Stimulated activated CD8-positive, alpha-beta memory T cell treated with anti-CD3 and anti-CD28 coated beads, Interleukin-2, amount 100 ng/mL, for 1 hour (primary cell): ENCODE measurements at places on chromosomes 4 and X.
A peak's percentile ranks its signal among the peaks of the same experiment; 100 is the strongest.

- DNase-seq = no peak
Observed at GRCh38 chrX:43808231-43808630, 74.0 kb downstream of the MAOB start.

- DNase-seq = no peak
Observed at GRCh38 chr4:4860600-4861389, 1.3 kb downstream of the MSX1 start.

- DNase-seq = no peak
Observed at GRCh38 chrX:148940411-148940996, 440.1 kb downstream of the AFF2 start.

DNA sequence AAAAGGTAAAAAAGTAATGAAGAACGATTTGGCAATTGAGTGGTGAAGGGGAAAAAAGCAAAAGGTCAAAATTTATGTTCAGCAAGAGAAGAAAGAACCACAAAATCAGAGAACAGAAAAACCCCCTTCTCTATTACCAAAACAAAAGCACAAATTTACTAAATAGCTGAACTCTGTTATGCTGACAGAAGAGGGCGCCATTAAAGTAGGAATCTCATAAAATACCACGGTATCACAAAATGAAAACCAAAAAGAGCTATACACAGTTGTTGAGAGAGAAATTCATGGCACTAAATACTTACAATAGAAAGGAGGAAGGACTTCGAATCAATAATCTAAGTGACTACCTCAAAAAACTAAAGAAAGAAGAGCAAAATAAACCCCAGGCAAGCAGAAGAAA, 69.6 kb upstream of the CXorf66 start:
- DNase-seq = no peak

DNA sequence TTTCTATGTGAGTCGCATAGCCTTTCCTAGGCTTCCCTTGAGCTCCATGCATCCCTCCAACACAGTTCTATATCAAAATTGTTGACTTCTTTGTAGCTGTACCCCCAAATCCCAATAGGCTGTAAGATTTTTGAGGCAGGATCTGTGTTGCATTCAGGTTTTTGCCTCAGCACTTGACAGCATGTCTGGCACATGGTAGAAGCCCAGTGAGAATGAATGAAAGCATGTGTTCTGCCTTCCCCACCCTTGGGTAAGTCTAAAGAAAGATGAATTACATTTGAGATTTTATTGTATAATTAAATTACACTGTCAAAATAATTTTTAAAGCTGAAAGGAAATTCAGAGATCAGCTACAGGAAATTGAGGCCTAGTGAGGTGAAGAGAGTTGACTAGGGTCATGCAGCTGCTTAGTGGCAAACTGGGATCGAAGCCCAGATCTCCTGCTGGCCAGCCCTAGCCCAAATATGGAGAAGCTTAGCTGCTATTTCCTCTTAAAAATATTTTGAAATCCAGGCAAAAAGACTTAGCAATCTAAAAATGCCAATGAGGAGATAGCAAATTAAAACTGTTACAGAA, 122.5 kb downstream of the SPATA18 start:
- DNase-seq = no peak

GRCh38 chrX:137428766-137429591, 136.9 kb upstream of the ZIC3 start:
- DNase-seq = no peak

GRCh38 chrX:107747596-107748161, 27.9 kb downstream of the TSC22D3 start:
- DNase-seq = no peak

DNA sequence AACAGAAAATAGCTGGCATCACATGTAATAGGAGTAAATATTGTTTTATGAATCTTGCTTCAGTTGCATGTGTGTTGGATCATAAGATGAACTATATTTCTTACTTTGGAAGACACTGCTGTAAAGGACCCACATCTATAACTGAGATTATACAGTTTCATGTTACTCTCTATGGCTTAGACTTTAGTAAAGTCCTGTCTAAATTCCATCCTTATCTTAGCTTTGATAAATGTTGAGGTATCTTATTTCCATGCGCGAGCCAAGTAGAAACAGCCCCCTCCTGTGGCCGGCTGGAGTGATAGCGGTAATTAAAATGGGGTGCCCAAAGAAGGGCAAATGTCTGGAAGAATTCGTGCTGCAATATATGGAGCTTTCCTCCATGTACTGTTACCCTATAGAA, 43.0 kb downstream of the CCDC158 start:
- peak; percentile 4 for DNase-seq

DNA sequence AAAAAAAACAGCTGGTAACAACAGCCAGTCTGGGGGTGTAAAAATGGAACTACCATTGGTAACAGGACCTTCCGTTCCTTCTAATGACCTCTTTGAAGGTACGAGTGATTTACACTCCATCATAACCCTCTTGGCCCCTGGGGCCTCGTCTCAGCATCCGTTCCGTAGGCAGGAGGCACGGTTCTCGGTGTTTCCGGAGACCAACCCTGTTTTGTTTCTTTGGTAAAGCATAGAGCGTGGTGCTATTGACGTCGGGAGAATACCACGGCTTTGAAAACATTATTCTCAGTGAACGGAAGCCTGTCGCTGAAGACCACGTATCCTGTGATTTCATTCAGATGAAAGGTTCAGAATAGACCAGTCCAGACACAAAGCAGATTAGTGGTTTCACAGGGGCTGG, 198.9 kb downstream of the ASMT start:
- DNase-seq = no peak

DNA sequence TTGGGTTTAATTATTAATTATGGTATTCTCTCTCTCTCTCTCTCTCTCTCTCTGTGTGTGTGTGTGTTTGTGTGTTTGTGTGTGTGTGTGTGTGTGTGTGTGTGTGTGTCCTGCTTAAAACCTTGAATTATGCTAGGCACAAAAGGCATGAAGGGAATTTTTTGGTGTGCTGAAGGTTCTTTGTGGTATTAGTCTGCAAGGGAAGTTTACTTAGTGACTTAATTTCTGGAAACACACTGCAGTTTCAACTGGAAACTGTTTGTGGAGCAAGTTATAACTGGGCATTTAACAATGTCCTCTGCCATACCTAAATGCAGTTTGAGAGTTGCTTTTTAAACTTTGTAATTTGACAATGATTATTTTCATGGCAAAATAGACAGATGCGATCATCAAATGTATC, 111.7 kb downstream of the FRMPD4 start:
- no peak for DNase-seq

DNA sequence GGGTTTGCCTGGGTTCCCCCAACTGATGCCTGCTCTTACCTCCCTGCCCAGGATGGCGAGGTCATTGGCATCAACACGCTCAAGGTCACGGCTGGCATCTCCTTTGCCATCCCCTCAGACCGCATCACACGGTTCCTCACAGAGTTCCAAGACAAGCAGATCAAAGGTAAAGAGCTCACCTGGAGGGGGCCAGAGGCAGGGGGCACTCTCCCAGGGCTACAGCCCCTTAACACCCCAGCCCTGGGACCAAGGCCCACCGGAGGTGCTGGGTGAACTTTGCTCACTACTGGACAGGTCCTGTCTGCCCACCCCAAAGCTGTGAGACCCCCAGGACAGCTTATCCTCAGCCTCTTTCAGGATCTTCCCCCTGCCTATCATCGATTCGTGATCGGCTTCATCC, 24.5 kb downstream of the HTRA3 start:
- DNase-seq = no peak

DNA sequence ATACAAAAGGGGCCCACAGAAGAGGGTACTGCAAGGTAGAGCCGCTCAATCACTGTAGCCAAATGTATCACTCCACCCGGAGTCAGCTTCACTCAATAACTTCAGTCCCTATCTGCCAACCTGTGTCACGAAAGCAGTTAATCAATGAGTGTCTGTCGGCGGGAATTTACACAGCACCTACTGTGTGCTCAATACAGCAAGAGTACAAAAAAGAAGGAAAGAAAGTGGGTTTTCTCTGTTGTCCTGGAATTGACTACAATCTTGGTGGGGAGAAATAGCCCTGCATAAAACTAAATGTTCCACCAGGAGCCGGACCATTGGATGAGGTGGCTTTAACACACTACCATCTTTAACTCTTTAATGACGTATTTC, 780 bp upstream of the NKRF start:
- no peak for DNase-seq

- no peak for DNase-seq
Observed at GRCh38 chr4:145545538-145546174, 64.0 kb downstream of the SMAD1 start.

DNA sequence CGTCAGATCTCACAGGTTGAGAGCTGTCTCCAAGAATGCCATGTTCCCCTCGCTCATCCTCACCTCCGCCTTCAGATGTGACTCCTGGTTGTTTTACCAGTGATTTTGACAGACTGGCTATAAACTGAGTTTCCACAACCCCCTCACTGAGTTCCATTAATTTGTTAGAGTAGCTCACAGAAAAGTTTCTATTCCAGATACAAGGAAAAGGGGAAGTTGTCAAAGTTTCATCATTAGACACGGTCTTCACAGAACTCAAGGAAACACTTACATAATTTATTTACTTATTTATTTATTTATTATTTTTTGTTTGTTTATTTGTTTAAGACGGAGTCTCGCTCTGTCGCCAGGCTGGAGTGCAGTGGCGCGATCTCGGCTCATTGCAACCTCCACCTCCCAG, 55.7 kb upstream of the IQSEC2 start:
- no peak for DNase-seq

DNA sequence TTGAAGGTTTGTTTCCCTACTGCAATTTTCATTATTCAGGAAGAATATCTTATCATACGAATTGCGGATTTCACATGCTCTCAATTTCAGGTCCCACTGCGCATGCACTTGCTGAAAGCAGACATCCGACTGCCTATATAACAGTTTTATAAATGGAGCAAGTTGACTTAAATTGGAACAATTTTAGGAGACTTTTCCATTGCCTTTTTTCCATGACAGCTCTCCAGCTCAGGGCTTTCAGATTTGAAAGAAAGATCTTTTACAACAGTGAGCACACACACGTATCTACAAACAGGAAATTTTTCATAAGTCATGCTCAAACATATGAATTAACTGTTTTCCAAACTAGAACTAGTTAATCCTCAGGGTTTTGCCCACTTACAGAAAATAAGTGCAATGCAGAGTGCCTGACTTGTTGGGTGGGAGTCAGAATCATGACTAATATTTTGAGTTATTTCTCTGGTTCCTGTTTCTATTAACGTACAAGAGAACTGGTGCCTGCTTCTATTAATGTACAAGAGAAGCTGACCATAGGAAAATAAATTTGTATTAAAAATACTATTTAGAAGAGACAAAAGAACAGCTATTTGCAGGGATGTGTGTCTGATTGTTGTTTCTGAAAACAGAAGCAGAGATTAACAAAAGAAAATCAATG, 137.9 kb downstream of the GPC3 start:
- no peak for DNase-seq

DNA sequence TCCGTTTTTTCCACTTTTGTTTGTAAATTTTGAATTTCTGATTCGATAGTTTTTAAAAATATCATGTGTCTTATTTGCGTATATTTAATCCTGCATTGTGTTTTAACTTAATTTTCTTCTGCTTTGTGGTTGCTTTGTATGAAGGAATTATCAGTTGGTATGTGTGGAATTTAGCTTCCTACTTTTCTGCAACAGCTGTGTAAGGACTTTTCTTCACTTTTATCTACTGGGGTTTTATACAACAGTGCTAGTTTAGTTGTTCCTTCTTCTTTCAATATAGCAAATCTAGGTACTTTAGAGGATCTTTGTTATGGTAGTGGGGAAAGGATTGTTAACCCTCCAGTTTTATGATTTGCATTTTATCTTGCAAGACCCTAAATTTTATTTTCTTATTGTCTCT, 410.3 kb downstream of the CCSER1 start:
- DNase-seq = no peak

GRCh38 chrX:40735325-40736169, at the start of gene MED14:
Gene MED14, minus strand, starts transcription at chrX:40735542. Its CDS starts 130 bp downstream, at chrX:40735412.
- DNase-seq = peak; percentile 80

GRCh38 chr4:117327491-117327890, 242.1 kb upstream of the TRAM1L1 start:
- DNase-seq = no peak

DNA sequence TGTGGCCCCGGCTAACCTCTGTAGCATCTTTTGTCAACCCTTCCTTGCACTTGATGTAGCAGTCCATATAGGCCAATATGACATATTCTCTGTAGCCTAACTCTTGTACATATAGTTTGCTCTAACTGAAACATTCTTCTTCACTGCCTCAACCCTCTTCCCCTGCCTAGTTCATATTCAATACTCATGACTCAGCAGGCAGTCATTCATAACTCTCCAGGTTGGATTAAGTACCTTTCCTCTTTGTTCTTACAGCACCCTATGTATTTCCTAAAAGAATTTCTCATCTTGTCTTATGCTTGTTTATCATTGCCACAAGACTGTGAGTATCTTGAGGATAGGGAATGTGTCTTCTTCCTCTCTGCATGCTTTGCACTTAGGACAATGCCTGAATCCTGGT, 76.9 kb downstream of the TMLHE start:
- DNase-seq = no peak
